ENCODE measurements at places on chromosomes 6 and 20.

GRCh38 chr6:3748208-3749066, 3.1 kb downstream of the PXDC1 start:
- peak overlapping the region; percentile 99 for H3K27ac ChIP-seq
- peaks cover 68% of the 10 kb centered on the region for H3K4me1 ChIP-seq
- no peaks in the 10 kb centered on the region for H3K27me3 ChIP-seq

- peaks cover 17% of the 10 kb centered on the region for H3K36me3 ChIP-seq
- H3K4me3 ChIP-seq, result no peak overlapping the region
- H3K27me3 ChIP-seq, result no peaks in the 10 kb centered on the region
Measured at GRCh38 chr20:63702751-63703470, 4.9 kb downstream of the ARFRP1 start.

DNA sequence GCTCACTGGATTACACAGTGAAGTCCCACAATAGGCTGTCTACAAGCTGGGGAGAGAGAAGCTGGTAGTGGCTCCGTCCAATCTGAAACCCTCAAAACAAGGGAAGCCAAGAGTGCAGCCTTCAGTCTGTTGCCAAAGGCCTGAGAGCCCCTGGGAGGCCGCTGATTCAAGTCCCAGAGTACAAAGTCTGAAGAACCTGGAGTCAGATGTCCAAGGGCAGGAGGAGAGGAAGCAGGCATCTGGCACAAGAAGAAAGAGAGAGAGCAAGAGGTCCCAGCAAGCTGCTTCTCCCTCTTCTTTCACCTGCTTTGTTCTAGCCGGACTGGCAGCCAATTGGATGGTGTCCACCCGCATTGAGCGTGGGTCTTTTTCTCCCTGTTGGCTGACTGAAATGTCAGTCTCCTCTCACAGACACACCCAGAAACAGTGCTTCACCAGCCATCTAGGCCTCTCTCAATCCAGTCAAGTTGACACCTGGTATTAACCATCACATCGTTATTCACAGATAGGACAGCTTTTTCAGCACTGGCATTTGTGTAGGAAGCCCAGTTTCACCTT, 51.2 kb downstream of the CRYBG1 start:
- peaks cover 2% of the 10 kb centered on the region for H3K27me3 ChIP-seq
- no peaks in the 10 kb centered on the region for H3K36me3 ChIP-seq
- no peak overlapping the region for H3K4me3 ChIP-seq
- H3K4me1 ChIP-seq, result no peaks in the 10 kb centered on the region
- no peak overlapping the region for H3K27ac ChIP-seq
- DNase-seq, result no peak

DNA sequence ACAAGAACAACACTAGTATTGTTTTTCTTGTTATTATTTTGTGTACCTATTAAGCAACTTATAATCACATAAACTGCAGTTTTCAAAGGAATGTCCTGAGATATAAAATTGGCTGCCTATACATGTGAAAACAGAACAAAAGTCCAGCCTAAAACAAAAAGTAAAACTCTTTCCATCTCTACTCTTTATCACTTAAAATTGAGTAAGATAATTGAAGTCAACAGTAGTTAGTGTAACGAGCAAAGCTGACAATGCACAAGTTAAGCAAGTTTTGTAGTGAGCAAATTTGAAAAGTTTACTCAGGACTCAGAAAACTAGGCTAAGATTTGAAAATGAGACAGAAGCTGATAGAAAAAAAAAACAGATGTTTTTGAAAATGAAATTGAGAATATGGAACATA, 941.4 kb upstream of the MAN1A1 start:
- H3K36me3 ChIP-seq, result no peaks in the 10 kb centered on the region
- no peak overlapping the region for H3K4me3 ChIP-seq
- no peaks in the 10 kb centered on the region for H3K27me3 ChIP-seq
- DNase-seq, result no peak

DNA sequence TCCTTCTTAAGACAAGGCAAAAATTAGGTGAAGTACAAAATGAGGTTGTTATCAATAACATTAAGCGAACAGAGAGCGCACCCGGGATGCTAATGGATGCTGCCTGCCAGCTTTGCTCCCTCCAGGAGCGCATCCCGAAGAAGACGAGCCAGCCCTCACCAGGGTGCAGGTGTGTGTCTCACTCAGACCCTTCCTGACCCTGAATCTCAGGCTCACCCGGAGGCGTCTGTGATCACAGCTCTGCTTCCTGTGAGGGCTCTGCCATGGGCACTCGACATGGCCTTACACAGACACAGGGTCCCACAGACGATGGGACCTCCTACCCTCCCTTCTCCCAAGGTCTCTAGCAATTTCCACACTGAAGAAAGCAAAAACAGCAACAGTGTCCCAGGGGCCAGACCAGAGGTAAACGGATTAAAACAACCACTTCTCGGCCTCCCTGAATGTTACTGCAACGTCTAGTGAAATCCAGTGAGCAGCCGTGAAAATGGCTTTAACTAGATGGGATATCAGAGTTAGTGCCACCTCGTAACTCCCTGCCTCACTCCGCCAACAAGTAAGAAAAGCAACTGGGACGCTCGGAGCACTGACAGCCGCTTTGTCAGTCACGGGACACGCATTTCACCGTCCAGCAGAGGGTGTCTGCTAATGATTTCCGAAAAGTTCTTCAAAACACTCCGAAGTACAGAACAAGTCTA, 11.7 kb downstream of the ZBTB46 start:
- peak; percentile 26 for DNase-seq
- no peak overlapping the region for H3K27ac ChIP-seq
- no peaks in the 10 kb centered on the region for H3K36me3 ChIP-seq
- no peaks in the 10 kb centered on the region for H3K4me1 ChIP-seq
- no peaks in the 10 kb centered on the region for H3K27me3 ChIP-seq

GRCh38 chr6:3394671-3395070, 62.2 kb downstream of the SLC22A23 start:
- no peaks in the 10 kb centered on the region for H3K4me1 ChIP-seq
- no peak overlapping the region for H3K27ac ChIP-seq
- H3K36me3 ChIP-seq, result no peaks in the 10 kb centered on the region
- H3K4me3 ChIP-seq, result no peak overlapping the region
- DNase-seq, result no peak

All from endothelial cell of umbilical vein (primary cell).